ENCODE measurements at places on chromosomes 6 and 20. TPM values are rescaled to one million over a fixed set of nuclear protein-coding genes. Genes with fewer than 3 reads are reported as not detected.

GRCh38 chr6:36559011-36559793 is 11.9 kb upstream of the STK38 start:
- DNase-seq: no peak

GRCh38 chr6:119526561-119527230 is 177.1 kb upstream of the MAN1A1 start:
- DNase-seq: no peak

- DNase-seq: no peak
Measured at GRCh38 chr6:159116343-159116742, 52.9 kb upstream of the FNDC1 start.

- no peak for DNase-seq
Measured at GRCh38 chr6:50791900-50792508, 26.7 kb upstream of the TFAP2B start.

The EPB41L1 gene
- 2.3 TPM for total RNA-seq
